Activated T-helper 9 cell treated with anti-CD3 and anti-CD28 coated beads, Interleukin-2, amount 50 U/mL, for 16 hours (primary cell): ENCODE measurements at places on chromosomes 11 and 22.

GRCh38 chr22:48893288-48894063, 934.2 kb downstream of the BRD1 start:
- no peak for DNase-seq

GRCh38 chr11:84929738-84930137, 697.4 kb downstream of the DLG2 start:
- no peak for DNase-seq

DNA sequence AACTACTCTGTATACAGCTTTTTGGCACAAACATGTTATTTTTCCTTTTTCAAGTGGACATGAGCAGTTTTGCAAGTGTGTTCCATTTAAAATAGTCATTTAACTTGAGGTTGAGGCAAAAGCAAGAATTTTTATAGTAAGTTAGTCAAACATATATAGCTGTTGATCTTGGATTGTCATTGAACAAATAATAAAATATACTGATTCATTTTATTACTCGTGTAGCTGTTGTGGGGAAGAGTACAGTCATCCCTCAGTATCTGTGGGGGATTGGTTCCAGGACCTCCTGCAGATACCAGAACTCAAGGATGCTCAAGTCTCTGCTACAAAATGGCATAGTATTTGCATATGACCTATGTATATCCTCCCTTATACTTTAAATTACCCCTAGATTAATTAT, 45.3 kb downstream of the EXT2 start:
- no peak for DNase-seq

GRCh38 chr22:23193882-23194281, 13.6 kb downstream of the BCR start:
- no peak for DNase-seq

DNA sequence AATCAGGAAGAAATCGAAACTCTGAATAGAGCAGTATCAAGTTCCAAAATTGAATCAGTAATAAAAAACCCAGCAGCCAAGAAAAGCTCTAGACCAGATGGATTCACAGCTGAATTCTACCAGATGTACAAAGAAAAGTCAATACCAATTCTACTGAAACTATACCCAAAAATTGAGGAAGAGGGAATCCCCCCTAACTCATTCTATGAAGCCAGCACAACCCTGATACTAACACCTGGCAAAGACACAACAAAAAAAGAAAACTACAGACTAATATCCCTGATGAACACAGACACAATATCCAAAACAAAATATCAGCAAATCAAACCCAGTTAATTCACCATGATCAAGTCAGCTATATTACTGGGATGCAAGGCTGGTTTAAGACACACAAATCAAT, 97.7 kb downstream of the ZC3H12C start:
- DNase-seq: no peak

DNA sequence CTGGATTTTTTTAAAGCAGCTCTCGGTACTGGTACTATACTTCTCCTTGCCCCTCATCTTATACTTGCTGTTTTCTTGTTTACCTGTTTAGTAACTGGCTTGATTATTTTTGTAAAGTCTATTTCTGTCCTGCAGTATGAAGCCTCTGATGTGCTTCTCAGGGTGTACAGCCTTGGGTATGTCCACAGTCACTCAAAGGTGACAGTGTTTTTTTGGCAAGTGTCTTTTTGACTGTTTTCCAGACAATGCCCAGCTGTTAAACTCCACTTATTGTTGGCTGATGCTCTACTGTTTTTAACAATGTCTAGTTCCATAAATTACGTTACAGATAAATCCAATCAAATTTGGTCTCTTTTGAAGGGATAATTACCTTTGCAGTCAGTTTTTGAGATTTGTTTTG, 475.2 kb downstream of the JRKL start:
- DNase-seq: no peak

DNA sequence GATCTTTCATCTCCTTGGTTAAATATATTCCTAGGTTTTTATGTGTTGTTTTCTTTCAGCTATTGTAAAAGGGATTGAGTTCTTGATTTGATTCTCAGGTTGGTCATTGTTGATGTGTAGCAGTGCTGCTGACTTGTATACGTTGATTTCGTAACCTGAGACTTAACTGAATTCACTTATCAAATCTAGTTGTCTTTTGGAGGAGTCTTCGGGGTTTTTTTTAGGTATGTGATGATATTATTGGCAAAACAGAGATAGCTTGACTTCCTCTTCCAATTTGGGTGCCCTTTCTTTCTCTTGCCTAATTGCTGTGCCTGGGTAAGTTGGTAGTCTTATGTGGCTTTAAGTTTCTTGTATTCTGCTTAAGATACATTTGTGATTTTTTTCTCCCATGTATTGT, 52.8 kb downstream of the CBL start:
- DNase-seq: no peak

- DNase-seq: no peak
Observed at GRCh38 chr11:66882561-66883015, 25.7 kb downstream of the LRFN4 start.
